ENCODE measurements at places on chromosomes 11 and 22. TPM values are rescaled to one million over a fixed set of nuclear protein-coding genes. Genes with fewer than 3 reads are reported as not detected.

DUSP8 gene
- 5.4 TPM for total RNA-seq

C11orf52 gene
- not detected for total RNA-seq

NPAS4 gene
- total RNA-seq = not detected

- DNase-seq = no peak
Measured at GRCh38 chr11:132590554-132590953, 941.7 kb downstream of the OPCML start.

DNA sequence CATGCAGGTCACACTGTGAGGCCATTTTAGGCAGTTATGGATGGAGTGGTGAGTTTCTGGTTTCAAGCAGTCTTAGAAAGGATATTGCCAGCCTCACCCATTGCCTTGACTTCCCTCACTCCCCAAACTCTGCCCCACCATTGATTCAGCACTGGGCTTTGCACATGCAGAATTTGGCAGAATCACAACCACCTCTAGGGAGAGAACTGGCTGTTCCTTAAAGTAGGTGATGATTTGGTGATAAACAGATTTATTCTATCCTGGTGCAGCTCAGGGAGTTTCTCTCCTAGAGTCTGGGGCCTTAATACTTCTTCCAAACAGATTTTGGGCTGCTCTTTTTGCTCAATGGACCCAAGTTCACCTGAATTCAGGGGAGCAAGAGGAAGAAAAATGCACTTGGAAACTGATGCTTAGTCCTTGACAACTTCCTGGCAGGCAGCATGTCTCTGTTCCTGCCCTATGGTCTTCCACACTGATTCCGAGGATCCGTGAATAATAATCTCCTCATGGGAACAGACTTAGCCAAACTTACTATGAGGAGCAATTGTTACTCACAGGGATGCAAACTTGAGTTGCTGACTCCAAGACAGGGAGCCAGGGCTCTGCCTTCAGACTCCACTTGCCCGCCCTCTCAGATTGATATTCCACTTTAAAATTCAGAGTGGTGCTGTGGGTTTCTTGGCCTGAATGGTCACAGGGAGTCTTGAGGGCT is 129.7 kb upstream of the PARVA start:
- no peak for DNase-seq

DNA sequence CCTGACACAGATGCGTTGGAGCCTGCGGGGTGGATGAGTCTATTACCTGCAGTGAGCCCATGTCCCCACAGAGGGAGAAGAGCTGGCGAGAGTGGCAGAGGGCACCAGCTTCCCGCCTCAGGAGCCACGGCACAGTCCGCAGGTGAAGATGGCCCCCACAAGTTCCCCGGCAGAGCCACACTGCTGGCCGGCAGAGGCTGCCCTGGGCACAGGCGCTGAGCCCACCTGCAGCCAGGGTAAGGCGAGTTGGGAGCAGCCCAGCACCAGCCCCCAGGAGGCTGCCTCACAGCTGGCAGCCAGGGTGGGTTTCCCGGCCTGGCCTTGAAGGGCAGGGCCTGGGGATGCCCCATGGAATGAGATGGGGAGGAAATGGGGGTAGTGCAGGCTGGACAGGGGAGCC is 5.2 kb upstream of the SUSD2 start:
- no peak for DNase-seq
